Cardiac fibroblast (primary cell): ENCODE measurements at places on chromosomes 5 and 9.

GRCh38 chr5:132487841-132488555, 2.6 kb downstream of the IRF1 start:
- DNase-seq = no peak

- DNase-seq = no peak
Observed at GRCh38 chr5:148831590-148832565, 5.5 kb downstream of the ADRB2 start.

DNA sequence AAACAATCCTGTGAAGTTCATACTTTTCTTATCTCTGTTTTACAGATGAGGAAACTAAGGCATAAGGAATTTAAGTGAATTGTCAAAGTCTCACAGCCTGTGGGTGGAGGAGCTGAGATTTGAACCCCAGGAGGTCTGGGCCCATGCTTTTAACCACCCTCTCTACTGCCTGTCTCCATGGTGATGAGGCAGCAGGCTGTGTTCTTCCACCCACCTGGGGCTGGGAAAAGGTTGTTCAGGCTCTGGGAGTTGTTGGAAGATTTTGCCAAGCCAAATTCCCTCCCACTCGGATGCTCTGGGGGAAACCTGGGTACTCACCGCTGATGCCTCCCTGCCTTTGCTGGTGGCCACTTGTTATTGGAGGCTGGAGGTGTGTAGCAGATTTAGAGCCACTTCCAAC, 18.3 kb upstream of the SYNPO start:
- no peak for DNase-seq

- no peak for DNase-seq
Observed at GRCh38 chr5:126520593-126520953, 74.4 kb downstream of the ALDH7A1 start.

- no peak for DNase-seq
Observed at GRCh38 chr5:43561356-43561755, 4.5 kb upstream of the PAIP1 start.

GRCh38 chr5:138177941-138178515, 402 bp downstream of the BRD8 start:
- peak; percentile 44 for DNase-seq

- no peak for DNase-seq
Observed at GRCh38 chr5:74122175-74122574, 496.2 kb downstream of the ARHGEF28 start.

- DNase-seq = no peak
Observed at GRCh38 chr9:16485575-16486321, 384.7 kb downstream of the BNC2 start.

- DNase-seq = peak; percentile 79
Observed at GRCh38 chr5:135560858-135561257, 17.9 kb downstream of the CXCL14 start.

GRCh38 chr5:150122536-150123481, 32.8 kb downstream of the PDGFRB start:
- DNase-seq = no peak

- no peak for DNase-seq
Observed at GRCh38 chr5:11027660-11028059, 266.6 kb upstream of the DAP start.

DNA sequence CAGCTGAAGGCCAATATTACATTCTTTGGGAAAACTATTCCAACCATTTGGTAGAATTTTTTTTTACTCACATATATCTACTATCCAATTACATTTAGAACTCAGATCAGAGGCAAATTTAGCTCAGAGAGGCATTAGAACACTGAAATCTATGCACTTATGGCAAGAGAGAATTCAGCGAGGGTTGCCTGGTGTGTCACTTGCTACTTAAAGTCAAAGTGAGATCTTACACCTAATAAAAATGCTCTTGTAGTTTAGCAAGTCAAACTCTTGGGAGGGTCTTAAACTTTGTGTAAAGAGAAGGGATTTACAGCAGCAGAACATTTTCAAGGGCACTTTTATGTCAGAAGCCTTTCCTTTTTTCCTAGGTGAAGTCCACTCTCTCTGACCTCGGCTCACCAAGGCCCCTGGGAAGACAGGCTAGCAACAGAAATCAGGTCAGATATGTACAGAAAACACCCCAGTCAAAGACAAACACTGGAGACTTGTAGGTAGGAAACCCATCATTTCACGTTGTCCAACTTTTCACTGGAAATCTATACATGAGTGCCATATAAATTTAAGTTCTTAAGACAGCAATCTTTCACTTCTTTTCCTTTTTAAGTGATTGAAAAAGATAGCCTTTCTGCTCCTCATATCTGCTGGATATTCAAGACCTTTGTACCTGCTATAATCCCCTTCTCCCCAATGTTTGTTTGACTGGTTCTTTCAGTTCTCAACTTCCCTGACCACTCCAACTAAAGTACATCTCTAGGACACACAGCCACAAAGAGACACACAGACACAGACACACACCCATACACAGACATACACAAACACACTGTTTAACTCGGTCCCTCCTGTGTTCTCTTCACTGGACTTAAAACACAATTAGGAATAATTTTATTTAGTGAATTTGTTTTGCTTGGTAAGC, 635.8 kb downstream of the PDE4D start:
- DNase-seq = no peak

DNA sequence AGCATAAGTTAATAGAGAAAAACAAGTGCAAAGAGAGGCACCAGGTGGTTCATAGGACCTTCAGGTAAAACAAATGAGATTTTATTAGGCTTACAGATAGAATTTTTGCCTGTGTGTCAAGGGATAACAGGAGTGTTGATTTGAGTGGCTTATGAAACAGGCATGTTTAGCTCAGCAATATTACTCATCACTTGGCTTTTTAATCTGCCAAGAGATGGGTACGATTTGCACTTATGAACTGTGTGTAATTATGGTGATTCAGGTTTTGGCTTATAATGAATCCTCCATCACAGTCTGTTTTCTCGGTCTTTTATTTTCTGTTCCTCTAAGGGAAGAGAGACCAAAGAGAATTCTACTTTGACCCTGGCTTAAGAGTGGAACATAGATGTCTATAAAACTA, 199.3 kb downstream of the DMRTA1 start:
- peak; percentile 10 for DNase-seq

DNA sequence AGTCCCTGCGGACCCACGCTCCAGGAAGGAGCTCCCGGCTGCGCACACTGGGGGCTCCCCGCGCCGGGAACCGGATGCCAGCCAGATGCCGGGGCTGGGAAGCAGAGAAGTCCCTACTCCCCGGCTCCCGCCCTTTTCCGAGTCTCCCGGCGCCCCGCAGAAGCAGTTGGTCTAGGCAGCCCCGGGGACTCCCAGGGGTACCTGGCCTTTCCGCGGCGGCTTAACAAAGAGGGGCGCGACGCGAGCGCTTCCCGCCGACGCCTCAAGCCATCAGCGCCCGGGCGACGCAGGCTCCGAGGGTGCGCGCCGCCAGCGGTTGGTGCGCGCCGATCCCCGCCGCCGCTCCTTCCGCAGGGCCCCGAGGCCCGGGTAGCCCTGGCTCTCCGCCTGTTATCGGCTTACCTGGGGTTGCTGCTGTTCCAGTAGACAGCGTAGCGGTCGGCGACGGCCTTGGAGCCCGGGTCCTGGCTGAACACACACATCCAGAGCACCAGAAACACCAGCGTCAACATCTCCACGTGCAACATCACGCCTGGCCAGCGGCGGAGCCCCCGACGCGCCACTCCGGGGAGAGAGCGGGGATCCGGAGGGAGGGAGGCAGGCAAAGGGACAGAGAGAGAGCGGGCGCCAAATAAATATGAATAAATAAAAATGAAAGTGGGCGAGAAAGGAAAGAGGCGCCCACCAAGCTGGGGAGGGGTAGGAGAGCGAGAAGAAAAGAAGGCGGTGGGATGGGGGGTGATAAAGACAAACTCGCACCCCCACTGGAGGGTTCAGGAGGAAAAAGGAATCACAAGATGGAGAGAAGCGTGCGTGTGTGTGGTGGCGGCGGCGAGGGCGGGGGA, 428 bp downstream of the EFNA5 start:
- DNase-seq = peak; percentile 54

DNA sequence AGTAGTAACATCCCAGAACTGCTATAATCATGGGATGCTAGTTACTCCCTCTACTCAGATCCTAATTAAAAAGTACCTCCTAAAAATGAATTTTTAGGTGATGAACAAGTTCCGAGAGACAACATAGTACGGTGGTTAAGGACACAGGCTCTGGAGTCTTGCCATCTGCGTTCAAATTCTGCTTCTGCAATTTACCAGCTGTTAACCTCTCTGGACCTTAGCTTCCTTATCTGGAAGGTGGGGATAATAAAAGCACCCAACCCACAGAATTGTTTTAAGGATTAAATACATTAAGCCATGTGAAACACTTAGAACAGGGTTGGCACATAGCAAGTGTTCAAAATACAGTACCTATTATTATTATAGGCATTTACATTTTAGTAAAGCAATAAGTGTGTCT, 77.5 kb upstream of the XPA start:
- DNase-seq = no peak

DNA sequence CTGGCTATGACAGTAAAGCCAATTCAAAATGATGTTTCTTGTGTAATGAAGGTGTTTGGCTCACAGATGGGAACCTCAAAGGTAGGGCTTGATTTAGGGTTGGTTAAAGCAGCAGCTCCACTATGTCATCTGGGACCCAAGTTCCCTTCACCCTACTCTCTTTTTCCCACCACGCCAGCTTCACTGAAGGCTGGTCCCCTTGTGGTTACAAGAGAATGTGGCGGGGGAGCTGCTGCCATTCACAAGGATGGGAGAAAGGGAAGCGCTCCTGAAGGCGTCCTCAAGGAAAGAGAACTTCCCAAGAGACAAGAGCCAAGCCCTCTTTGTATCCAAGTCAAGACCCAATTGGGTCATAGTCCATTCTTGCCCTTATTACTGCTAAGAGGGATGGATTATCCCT, 72.7 kb downstream of the NTRK2 start:
- DNase-seq = no peak

DNA sequence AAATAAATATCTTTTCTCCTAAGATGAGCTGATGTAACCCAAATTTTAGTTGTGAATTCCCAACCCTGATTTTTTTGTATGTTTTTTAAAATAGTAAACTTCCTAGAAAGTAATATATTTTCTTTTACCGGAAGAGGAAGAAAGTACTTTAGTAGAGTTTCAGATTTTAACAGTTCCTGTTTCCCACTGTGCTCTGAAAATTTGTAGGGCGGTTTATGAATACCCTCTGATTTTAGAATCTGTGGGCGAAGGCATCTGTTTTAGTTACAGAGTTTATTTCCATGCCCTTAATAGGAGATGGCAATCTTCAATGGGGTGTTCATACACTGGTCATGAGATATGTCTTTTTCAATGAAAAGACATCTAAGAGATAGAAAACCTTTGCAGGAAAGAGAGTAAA, 3.7 kb upstream of the HOMER1 start:
- no peak for DNase-seq

DNA sequence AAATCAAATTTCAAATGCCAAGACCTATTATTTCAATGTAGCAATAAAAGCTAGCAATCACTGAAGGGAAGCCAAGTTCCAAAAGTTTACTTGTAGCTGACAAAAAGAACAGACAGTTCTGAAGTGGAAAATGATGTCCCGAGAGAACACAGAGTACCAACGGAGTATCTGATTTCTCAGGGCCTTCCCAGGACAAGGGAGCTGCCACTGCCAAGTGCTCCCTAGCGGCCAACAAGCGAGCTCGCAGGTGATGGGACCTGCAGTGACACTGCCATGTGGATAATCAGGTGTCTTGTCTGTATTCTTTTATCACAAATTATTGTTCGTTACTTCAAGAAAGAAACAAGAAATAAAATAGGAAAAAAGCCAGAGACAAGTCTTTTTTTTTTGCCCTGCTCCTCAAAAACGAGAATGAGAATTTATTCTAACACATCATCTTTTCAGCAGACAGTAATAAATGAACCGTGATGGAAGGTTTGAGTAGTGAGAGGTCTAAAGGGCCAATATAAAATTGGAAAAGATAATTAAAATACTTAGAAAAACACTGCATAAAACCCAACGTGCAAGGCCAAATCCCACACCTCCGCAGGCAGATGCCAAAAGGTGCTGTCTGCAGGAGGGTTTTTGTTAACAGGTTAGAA, 159.4 kb downstream of the MYO10 start:
- DNase-seq = peak; percentile 40

DNA sequence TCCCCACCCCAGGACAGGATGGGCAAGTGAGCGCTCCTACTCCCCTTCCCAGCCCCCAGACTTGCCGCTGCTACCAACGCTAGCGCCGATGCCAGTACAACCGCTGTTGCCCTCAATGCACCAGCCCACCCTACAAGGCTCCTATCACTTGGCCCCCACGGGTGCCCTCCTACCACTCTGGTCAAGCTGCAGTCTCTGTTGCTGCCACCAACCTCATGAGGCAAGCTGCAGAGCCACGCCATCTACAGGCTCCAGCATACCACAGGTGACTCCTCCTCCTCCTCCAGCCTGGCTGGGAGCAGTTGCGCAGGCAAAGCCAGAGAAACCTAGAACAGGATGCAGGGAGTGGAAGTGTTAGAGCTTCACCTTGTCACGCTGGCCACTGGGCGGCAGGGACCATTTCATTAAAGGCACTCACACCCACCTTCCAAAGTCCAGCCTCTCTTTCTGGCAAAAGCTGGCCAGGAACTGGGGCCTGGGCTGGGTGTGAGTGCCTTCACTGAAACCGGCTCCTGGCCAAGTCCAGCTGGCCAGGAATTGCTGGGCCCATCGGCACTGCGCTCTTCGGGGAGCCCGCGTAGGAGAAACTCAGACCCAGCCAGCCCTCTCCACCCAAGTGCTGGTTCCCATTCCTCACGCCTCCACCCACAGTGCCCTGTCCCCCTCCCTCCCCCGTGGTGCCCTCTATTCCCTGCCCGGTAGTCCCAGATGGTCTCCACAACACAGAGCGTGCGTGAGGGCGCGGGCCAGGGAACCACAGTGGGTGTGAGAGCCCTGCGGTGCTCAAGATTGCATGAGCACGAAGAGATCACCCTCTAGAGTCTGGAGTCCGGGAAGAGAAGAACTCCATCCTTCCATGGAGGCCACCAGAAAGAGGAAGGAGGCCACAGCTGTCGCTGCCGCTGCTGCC, 1.6 kb upstream of the PCAT7 start:
- no peak for DNase-seq

DNA sequence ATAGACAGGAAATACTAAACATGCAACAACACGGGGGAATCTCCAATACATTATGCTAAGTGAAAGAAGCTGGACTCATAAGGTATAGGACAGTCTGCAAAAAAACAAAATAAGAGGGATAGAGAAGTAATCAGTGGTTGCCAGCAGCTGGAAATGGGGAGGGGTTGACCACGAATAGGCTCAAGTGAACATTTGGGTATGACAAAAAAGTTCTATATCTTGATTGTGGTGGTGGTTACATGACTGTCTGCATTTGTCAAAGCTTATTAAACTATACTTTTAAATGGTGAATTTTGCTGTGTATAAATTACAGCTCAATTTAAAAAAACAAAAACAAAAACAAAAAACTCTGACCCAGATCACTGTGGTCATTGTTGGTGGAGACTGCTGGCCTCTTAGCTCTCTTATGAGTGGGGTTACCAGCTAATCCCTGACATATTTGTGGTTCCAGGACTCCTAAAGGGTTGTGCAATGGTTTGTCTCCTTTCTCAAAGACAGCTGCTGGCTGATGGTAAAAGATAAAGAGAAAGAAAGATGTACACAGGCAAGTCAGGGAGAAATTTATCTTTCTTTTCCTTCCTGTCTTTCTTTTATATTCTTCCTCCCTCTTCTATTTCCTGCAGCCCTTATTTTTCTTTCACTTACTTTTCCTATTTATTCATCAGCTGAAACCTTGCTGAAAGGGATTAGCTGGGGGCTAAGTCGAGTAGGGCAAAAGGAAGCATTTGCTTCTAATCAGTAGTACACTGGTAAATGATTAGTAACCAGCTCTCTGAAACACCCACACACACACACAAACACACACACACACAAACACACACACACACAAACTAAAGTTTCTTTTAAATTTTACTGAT, 42.6 kb upstream of the APC start:
- peak; percentile 75 for DNase-seq
